ENCODE measurements at places on chromosomes 4 and X.

- DNase-seq, result no peak
Observed at GRCh38 chrX:1493877-1494510, 41.3 kb upstream of the ASMTL start.

DNA sequence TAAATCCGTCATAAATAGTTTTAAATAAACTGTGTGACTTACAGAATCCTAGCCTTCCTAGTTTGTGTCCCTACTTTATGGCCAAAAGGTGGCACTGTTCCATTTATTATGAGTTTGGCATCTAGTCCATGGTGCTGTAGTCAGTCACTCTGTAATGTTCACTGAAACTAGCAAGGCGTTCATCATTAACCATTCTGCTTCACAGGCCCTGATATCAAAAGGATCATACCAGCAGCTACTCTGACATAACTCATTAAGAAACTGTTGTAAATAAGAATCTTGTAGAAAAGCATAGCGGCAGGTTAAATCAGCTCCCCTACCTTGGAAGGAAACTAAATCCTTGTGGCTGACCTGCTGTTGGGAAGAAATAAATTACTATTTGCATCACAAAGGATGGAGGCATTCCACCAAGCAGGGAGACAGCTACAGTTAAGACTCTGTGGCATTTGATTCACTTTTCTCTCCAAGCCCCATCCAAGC lies 919.6 kb upstream of the DIAPH2 start:
- DNase-seq, result no peak

GRCh38 chrX:46588263-46588662 lies 14.7 kb downstream of the CHST7 start:
- no peak for DNase-seq

DNA sequence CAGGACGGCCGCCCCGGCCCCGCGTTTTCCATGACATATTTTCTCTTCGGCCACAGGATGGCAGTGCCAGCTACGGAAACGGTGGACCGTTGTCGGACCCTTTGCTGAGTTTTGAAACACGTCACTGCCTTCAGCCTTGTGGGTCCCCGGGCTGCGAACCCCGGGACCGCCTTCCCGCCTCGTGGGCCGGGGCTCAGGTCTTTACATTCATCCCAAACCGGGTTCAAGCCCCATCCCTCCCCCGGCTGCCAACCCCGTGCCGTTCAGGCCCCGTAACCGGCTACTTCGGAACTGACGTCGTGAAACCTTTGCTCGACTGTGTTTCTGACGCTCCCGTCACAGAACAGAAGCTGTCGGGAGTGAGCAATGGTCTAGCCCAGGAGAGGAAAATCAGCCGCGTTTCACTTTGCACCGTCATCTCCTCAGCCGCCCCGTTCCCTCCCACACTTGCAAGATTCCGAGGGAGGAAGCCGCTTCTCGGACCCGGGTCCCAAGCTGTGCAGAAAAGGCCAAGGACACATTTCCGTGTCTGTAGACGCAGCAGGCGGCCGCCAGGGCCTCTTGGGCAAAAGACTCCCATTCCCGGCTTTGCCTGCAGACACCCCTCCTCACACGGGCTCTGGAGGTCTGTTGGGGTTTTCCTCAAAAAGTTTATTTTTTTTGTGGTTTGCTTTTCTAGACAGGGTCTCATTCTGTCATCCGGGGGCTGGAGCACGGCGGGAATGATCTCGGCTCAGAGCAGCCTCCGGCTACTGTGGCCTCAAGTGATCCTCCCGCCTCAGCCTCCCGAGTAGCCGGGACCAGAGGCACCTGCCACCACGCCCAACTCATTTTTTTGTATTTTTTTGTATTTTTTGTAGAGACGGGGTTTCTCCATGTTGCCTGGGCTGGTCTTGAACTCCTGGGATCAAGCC lies 41.4 kb upstream of the PPP2R3B start:
- no peak for DNase-seq

DNA sequence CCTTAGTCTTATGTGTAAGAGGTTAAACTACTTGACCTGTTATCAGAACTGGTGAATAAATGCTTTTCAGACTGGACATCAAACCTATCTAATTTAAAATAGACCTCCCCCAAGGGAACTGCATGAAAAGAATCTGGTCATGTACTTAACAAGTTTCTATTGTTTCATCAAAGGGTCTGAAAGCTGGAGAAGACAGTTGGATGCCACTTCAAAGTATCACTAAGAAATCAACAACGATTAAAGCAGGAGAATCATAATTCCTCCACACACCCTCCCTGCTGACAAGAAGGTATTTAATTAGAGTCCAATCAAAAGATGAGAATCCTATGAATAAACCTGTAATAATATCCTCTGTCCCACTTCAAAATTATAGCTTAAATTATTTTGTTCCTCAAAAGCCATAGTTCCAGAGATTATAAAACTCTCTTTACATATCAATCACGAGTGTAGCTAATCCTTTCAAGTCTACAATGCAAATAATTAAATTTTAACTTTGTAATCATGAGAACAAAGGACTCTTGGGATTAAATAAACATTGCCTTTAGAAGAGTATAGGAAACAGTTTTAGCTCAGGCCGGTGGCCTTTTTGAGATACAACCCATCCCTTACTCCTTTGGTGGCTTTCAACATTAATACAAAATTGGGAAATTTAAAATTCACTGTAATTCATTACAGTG lies 35.1 kb downstream of the TSPAN5 start:
- no peak for DNase-seq

DNA sequence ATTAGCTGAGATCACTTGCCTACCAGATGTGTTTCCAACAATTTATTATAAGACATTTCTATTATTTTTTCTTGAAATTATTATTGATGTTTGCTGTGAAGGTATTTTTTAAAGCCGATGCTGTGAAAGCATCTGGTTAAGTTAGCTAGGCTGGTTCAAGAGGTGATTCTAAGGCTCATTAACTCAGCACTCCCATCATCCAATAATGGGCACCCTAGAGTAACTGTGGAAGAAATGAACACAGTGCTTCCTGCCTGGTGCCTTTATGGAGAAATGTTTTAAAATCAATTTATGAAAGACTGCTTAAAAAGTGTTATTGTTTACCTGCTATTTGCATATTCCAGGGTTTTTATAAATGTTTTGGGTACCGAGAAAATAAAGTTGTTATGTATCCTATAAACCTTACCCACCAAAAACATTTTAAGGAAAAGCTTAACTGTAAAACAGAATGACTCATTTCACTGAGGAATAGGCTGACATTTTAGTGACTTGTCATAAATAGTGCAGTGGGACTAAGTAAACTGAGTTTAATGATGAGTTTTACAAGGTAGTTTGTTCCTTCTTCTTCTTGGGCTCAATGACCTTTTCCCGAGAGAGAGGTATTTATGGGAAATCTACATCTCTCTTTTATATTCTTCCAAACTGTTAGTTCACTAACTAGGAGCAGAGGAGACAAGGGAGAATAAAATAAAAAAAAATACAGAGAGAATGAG lies 310.0 kb upstream of the AADAT start:
- no peak for DNase-seq

DNA sequence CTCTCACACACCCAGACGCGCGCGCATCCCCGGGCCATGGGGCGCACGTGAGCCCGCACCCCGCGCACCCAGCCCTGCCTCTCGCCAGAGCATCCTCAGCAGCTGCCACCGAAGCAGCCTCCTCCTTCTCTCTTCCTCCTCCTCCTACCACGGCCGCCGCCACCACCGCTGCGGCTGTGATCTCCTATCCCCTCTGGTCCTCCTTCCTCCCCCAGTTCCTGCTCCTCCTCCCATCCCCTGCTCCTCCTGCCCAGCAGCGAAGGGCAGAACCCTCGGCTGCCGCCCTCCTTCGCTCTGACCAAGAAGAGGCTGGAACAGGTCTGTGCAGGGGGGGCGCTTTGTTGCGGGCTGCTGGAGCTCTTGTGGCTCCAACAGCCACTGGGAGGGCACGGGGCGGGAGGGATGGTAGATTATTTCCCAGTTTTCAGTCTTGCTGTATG lies 148.7 kb upstream of the CHRDL1 start:
- no peak for DNase-seq

DNA sequence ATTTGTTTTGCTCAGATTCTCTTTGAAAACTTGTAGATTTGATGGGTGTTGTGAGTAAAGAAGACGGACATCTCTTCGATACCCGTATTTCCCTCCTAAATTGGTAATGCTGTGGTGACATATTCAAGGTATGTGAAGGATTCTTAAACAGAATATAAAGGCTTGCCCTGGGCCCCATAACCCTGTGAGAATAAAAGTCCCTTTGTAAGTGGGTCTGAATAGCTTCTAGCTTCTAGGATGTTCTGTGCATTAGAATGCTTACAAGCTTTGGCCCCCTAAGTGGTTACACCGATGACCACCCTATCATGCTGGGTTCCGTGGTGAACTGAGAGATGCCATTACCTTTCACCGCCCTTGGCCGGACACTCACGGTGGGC lies 574 bp upstream of the MOB1B start:
- DNase-seq, result peak; percentile 40

DNA sequence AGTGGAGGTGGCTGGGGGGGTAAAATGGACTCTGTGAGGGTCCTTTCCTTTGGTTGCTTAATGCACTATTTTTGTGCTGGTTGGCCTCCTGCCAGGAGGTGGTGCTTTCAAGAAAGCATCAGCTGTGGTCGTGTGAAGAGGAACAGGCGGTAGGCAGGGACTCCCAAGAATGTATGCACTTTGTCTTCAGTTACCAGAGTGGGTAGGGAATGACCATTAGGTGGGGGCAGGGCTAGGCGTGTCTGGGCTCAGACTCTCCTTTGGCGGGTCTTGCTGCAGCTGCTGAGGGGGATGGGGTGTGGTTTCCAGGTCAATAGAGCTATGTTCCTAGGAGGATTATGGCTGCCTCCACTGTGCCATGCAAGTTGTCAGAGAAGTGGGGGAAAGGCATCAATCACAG lies 509.0 kb downstream of the PCDH19 start:
- DNase-seq, result no peak

DNA sequence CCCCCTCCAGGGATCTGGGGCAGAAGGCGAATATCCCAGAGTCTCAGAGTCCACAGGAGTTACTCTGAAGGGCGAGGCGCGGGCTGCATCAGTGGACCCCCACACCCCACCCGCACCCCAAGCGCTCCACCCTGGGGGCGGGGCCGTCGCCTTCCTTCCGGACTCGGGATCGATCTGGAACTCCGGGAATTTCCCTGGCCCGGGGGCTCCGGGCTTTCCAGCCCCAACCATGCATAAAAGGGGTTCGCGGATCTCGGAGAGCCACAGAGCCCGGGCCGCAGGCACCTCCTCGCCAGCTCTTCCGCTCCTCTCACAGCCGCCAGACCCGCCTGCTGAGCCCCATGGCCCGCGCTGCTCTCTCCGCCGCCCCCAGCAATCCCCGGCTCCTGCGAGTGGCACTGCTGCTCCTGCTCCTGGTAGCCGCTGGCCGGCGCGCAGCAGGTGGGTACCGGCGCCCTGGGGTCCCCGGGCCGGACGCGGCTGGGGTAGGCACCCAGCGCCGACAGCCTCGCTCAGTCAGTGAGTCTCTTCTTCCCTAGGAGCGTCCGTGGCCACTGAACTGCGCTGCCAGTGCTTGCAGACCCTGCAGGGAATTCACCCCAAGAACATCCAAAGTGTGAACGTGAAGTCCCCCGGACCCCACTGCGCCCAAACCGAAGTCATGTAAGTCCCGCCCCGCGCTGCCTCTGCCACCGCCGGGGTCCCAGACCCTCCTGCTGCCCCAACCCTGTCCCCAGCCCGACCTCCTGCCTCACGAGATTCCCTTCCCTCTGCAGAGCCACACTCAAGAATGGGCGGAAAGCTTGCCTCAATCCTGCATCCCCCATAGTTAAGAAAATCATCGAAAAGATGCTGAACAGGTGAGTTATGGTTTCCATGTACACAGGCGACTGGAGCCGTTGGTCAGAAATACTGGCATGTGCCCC lies at the start of gene CXCL1:
TSS of gene CXCL1 (plus strand) at position 264 of the 926 bp plus-strand sequence. CDS start at position 342, 78 bp downstream.
- no peak for DNase-seq

GRCh38 chr4:655464-656151 lies 18.5 kb downstream of the ATP5ME start:
- no peak for DNase-seq

GRCh38 chr4:85557016-85557901 lies 82.3 kb downstream of the ARHGAP24 start:
- DNase-seq, result no peak

DNA sequence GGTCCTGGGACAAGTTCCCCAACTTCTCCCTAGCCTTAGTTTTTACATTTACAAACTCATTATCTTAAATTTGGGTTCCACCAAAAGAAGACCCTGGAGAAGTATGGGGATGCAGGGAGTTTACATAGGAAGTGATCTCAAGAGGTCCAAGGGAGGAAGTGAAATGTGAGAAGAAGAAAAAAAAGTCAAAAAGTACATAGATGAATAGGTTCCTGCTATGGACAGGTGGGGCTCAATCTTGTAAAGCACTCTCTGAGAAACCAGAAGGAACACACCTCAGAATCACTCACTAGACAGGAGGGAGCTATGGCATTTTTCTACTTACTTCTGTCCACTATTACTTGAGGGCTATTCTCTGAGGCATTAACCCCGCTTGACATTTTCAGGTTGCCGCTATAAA lies 56.6 kb downstream of the ARHGAP6 start:
- DNase-seq, result no peak

GRCh38 chr4:168304744-168305459 lies 13.7 kb downstream of the DDX60 start:
- no peak for DNase-seq

DNA sequence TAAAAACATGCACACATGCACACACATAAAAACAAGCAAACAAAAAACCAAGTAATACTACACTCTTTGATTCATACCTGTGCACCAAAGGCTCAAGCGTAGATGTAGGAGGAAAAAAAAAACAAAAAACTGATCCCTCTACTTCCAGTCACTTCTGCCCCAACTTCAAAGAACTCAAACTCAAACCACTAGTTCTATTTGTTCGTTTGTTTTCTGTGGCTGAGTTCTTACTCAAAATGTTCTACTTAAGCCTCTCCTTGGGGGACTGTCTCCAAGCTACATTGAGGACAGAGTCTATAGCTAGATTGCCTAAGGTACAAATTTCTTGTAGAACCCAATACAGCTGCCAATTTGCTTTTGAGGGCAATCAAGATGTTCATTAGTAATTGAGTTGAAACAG lies 171.0 kb upstream of the ATOH1 start:
- no peak for DNase-seq

DNA sequence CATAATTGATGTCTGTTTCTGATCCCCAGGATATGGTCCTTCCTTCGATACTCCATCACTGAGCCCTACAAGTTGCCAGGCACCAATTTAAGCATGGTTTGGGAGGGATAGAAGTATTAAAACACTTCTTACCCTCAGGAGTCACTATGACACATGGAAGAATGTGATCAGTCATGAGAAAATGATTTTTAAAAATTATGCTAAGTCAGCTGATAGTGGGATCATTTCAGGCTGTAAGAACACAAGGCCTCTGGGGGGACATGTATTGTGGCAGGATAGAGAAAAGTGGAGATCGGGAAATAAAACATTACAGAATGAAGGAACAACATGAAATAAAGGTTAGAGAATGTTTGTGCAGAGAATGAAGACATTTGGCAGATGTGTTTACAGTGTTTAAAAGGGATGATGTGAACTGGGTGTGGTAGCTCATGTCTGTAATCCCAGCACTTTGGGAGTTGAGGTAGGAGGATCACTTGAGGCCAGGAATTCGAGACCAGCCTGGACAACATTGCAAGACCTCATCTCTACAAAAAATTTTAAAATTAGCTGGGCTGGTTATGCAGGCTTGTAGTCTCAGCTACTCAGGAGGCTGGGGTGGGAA lies 64.0 kb downstream of the ELOVL6 start:
- DNase-seq, result no peak

- no peak for DNase-seq
Observed at GRCh38 chr4:70359115-70359661, 1.4 kb upstream of the SMR3A start.

- DNase-seq, result no peak
Observed at GRCh38 chrX:139287155-139287924, 243.2 kb upstream of the F9 start.

GRCh38 chr4:92265021-92265420 lies 38.7 kb upstream of the GRID2 start:
- no peak for DNase-seq

All from hematopoietic multipotent progenitor cell treated with erythropoietin and hydrocortisone succinate and interleukin-3 and kit ligand, for 15 days (in vitro differentiated cells).